HFFc6 (cell line): ENCODE measurements at places on chromosomes 2 and 18.

GRCh38 chr2:47070155-47070919, 84.8 kb downstream of the STPG4 start:
- peak; percentile 37 for DNase-seq

GRCh38 chr2:59383473-59383872, 1142.3 kb upstream of the FANCL start:
- DNase-seq = no peak

- DNase-seq = no peak
Observed at GRCh38 chr2:200122683-200123082, 167.3 kb downstream of the MAIP1 start.

DNA sequence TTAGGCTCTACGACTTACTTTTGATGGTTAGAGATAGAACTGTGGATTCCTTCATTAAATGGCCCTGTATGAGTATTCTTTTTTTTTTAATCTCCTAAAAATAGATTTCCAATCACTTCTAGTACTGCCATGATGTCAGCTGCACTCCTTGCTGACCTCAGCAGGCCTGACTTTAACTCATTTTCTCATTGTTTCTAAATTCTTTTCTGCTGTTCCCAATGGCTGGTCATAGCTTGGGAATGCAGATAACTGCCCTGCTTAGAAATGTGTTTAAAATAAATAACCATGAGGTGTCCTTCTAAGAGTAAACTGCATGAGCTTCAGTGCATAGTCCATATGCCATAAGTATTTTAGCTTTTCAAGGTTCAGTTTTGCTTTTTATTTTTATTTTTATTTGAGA, 15.7 kb downstream of the CCDC85A start:
- peak; percentile 89 for DNase-seq

- DNase-seq = no peak
Observed at GRCh38 chr2:148764815-148765214, 110.2 kb upstream of the KIF5C start.

GRCh38 chr2:174553811-174554493, 43.7 kb downstream of the WIPF1 start:
- no peak for DNase-seq

GRCh38 chr2:64565949-64566710, 42.0 kb downstream of the AFTPH start:
- DNase-seq = no peak
